Left renal pelvis (tissue), 4 donors: ENCODE measurements at places on chromosomes 11 and 22. TPM values are rescaled to one million over a fixed set of nuclear protein-coding genes. Genes with fewer than 3 reads are reported as not detected.

DNA sequence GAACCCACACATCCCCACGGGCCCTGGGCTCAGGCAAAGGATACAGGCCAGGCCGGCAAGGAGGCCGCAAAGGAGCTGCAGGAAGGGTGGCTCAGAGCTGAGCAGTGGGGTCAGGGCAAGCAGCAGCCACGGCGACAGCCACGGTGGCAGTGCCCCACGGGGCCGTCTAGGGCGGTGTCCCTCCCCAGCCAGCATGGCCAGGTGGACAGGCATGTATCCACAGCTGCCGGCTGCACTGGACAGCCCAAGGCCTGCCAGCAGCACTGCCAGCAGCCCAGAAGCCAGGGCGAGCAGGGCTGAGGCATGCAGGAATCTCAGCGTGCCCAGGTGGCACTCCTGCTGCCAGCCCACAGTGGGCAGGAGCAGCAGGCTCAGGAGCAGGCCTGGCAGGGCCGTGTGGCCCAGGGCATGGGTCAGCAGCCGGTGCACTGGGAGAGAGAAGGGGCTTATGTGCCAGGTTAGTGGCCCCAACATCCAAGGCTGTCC, 3.9 kb downstream of the RHBDD3 start:
- no peak for DNase-seq

DNA sequence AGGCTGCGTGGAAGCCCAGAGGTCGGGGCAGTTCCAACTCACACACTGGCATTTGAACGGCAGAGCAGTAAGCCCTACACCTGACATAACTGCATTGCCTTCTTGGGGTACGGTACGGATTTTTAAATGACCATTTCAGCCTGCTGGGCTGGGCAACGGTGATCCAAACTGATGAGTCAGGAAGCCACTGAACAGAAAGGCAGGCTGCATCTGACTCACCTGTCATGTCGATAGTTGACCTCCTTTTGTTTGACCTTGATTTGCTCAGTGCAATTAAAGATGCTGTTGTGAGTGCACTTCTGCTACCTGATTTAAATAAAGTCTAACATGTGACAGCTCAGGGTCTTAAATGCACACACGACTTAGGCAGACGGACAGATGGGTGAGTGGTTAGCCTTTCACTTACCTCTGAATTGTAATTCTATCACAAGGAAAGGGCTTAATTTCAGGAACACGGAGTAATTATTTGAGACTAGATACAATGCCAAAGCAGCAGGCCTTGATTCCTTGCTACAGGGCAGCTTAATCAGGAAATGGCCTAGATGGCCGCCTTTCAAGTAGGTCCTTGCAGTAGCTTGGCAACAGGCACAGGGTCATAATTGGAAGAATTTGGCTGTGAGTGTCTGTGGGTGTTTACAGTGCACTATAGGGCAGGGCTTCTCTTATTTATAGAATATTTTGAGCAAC, 52.2 kb downstream of the BMAL1 start:
- no peak for DNase-seq

DNA sequence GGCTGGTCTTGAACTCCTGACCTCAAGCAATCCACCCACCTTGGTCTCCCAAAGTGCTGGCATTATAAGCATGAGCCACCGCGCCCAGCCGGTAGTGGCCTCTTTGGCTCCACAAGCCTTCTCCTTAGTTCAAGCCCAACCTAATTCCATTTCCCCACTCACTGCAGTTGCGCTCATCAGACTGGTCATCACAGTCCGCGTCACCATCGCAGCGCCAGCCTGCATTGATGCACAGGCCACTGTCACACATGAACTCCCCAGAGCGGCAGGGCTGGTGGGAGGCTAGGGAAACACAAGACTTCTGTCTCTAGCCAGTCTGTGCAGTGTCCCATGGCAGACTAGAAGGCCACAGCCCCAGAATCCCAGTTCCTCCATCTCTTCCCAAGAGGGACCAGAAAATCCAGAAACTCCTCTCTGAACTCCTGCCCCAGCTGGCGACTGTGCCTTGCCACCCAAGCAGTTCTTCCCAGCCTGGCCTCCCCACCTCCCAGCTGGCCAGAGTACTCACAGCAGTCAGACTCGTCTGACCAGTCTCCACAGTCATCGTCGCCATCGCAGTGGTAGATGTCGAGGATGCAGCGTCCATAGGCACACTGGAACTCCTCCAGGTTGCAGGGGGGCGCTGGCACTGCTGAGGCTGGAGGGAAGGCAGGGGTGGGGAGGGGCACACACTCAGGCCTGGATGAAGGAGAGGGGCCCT, 19.8 kb downstream of the LRP4 start:
- no peak for DNase-seq

The CHRNA10 gene
- polyA plus RNA-seq, result 0.77 TPM

The FAM180B gene
- 4.0 TPM for polyA plus RNA-seq

The SPI1 gene
- 3.6 TPM for polyA plus RNA-seq

DNA sequence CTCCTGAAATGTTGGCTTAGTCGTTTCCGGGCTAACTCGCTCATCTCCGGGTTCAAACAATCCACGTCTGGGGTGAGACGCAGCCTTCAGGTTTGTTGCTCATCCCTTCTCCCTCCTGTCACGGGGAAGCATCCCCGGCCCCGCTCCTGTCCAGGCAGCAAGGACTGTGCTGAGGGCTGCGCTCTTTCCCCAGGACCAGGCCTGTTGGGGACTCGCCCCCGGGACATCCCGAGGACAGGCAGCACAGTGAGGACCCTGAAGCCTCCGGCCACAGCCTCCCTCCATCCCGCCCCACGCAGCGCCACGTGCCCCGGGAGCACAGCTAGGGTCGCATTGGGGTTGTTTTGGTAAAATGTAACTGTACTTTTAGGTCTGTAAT, 252.0 kb downstream of the BRD1 start:
- no peak for DNase-seq

DNA sequence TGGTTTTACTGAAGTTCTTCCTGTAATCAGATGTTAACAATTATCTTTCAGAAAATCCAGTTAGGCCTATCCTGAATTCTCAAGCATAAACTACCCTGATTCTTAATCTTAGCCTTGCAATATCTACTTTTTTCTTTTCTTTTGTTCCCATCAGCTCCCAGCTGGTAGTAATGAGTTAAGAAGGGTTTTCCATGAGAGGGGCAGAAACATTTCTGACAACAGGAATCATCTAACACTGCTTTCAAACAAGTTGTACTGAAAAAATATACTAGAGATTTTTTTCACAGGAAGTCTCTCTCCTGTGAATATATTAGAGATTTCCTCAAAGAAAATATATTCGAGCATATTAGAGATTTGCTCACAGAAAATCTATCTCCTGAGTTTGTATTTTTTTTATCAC, 3.3 kb upstream of the TRIM6 start:
- no peak for DNase-seq

The IFT27 gene
- polyA plus RNA-seq, result 38.4 TPM

DNA sequence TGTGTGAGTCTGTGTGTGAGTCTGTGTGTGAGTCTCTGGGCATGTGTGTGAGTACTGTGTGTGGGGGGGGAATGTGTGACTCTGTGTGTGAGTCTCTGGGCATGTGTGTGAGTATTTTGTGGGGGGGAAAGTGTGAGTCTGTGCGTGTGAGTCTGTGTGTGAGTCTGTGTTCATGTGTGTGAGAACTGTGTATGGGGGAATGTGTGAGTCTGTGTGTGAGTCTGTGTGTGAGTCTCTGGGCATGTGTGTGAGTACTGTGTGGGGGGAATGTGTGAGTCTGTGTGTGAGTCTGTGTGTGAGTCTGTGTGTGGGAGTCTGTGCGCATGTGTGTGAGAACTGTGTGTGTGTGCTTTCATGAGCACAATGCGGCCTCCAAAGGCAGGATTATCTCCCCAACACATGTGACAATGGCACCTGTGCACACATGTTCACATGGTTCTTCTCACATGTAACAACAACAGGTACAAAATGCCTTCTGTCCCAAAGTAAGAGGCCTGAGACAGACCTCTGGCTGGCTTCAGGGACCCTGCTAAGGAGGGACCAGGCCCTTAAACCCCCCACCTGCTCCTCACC, 1.6 kb downstream of the CD5 start:
- no peak for DNase-seq

GRCh38 chr11:71165771-71166170, 86.6 kb downstream of the SHANK2 start:
- DNase-seq, result no peak

The TTC28 gene
- polyA plus RNA-seq, result 34.8 TPM

GRCh38 chr11:123122852-123123251, 60.9 kb upstream of the HSPA8 start:
- DNase-seq, result no peak

GRCh38 chr11:120556797-120557196, 45.2 kb downstream of the GRIK4 start:
- DNase-seq, result no peak

DNA sequence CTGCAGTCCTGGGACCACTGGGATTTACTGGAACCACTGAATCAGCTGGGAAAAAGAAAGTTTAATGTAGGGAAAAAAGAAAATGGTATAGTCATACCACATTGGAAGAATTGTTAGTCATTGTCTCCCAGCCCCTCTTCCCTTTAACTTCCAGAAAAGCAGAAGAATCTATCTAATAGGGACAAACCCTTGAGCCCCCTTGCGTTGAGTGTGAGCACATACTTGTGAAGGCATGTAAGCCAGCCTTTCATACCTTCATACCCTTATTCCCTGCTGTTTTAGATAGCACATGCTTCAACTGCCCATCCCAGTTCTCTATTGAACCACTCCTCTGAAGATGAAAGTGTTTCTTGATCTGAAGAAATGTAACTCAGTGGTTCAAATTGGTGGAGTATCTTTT, 6.6 kb downstream of the TREH start:
- DNase-seq, result no peak

GRCh38 chr11:125253289-125253688, 88.7 kb downstream of the PKNOX2 start:
- DNase-seq, result no peak
